Activated T-cell treated with anti-CD3 and anti-CD28 coated beads for 48 hours (primary cell): ENCODE measurements at places on chromosomes 6 and 20.

DNA sequence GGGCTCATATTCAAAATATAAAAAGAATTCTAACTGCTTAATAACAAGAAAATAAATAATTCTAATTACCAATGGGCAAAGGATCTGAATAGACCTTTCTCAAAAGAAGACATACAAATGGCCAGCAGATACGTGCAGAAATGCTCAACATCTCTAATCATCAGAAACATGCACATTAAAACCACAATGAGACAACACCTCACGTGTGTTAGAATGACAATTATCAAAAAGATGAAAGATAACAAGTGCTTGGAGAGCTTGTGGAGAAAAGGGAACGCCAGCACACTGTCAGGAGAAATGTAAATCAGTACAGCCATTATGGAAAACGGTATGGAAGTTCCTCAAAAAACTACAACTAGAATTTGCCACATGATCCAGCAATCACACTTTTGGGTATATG is 53.6 kb downstream of the MBOAT1 start:
- DNase-seq: no peak

- DNase-seq: no peak
Observed at GRCh38 chr6:84652356-84653026, 111.9 kb downstream of the TBX18 start.

- no peak for DNase-seq
Observed at GRCh38 chr6:116018976-116019375, 41.7 kb downstream of the FRK start.

DNA sequence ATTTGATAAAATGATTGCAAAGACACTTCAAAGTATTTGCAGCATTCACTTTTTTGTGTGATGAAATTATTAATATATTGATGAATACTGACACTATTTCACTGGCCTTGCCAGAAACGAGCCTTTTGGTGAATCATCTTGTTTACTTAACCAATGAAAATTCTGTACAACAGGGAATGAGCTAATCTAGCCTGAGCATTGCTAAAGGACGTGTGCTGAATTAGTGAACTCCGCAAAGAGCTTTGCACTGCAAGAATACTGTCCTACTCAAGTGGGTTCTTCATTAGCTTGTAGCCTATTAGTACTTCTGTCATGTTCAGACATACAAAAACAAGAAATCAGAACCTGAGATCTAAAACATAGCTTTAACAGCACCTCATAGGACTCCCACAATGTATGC is 172.0 kb upstream of the NRSN1 start:
- DNase-seq: no peak

- no peak for DNase-seq
Observed at GRCh38 chr6:159110013-159110412, 59.2 kb upstream of the FNDC1 start.

DNA sequence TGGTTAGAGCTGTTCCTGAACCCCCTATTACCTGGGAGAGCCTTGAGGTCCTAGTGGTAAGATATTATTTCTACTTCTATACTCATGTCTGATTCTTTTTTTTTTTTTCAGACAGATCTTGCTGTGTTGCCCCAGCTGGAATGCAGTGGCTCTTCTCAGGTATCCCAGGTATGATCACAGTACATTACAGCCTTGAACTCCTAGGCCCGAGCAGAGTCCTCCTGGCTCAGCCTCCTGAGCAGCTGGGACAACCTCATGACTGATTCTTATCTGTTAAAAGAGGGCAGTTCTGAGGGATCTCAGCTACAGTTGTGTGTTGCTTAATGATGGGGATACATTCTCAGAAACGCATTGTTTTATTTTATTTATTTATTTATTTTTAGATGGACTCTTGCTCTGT is 30.2 kb downstream of the BAK1 start:
- DNase-seq: no peak
